ENCODE measurements at places on chromosomes 2 and 18.

DNA sequence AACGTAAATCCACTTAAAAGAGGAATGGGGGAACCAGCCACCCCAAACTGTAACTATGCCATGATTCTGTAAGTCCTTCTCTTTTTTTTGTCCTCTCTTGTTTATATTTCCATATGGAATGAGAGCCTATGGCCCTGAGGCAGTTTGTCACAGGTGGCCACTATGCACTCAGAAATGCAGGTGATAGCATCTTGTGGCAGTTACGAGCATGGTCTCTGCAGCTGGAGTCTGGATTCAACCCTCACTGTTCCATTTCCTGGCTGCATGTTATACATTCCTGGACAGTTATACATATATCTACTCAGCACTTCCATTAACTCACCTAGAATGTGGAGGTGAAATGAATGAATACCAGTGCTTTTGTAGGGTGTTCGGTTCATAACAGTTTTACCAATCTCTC is 291.5 kb upstream of the FANCL start:
- no peak for DNase-seq

- no peak for DNase-seq
These were observed 79.4 kb downstream of the SPRED2 start for GRCh38 chr2:65353046-65353445.

DNA sequence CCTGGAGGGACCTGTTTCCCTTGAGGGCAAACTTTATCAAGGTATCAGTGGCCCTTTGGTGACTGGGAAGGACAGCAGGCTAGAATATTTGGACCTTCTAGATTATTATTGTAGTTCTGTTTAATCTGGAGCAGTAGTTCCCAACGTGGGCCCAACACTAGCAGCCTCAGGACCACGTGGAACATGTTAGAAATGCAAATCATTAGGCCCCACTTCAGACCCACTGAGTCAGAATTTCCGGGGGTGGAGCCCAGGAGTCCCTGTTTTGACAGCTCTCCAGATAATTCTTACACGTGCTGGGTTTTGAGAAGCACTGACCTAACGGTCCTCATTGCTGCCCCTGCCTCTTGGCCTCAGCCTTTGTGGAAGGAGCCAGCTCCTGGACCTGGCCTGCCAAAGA is 25.5 kb upstream of the DYNC2LI1 start:
- DNase-seq: no peak

DNA sequence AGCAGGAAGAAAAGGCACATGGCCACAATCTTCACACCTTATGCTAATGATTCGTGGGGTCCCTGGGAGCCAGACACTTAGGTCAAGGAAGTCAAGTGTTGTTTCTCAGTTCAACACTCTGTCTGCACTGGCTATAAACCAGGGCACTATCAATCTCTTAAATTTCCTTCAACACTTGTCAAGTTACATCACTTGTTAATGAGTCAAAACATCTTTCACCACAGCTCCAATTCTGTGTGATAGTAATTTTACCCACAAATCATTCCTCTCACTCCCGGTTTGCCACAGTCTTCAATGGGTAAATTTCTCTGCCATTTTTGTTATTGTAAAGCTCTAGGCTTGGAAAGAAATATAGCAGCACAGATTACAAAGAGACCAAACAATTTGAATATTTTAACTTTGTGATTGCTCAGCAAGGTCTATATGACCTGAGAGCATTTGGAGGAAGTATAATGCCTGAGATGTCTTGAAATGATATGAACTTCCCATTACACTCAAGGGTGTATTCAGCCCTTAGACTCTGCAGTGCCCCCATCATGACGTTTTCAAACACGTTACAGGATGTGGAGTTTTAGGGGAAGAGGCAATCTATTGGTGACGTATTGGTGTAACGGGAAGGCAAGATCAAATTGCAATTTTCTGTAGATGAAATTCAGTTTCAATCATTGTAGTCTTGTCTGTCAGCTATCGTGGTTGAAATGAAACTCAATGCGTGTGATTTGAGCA is 78.7 kb downstream of the ICOS start:
- no peak for DNase-seq

DNA sequence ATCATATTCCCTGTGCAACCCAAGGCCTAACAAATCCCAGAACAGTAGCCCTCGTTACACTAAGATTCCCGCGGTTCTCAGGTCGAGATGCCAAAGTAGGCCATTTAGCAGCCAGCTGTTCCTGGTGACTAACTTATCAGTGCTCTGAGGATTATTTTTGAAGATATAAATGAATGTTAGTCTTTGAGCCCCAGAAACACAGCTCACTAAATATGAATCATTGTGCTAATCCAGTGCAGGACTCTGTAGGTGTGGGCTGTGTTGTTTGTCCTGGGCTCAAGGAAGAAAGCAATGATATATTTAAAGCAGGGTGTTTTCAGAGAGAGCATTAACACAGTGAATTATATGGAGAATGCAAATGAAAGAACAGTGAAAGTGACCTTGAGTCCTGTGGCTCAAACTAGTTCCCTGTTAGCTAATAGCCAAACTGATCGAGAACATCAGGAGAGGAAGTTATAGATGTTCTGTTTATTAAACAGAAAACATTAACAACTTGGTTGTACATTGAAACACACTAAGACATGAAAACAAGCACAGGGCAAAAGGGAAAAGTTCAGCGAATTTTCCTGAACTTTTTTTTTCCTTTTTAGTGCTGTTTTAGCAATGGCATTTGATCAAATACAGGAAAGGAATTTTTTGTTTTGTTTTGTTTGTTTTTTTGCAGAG is 228.3 kb downstream of the RNF152 start:
- DNase-seq: no peak

- DNase-seq: no peak
These were observed 51.3 kb upstream of the EPAS1 start for GRCh38 chr2:46245869-46246268.

GRCh38 chr2:157784823-157785175 is 91.3 kb downstream of the ACVR1 start:
- DNase-seq: no peak

DNA sequence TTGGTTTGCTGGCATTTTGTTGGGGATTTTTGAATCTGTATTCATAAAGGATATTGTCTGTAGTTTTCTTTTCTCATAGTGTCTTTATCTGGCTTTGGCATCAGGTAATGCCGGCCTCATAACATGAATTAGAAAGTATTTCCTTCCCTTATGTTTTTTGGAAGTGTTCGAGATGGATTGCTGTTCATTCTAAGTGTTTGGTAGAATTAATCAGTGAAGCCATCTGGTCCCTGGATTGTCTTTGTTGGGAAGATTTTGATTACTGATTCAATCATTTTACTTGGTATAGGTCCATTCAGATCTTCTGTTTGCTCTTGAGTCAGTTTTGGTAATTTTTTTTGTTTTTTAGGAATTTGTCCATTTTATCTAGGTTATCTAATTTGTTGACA is 22.3 kb downstream of the KIAA1328 start:
- no peak for DNase-seq

GRCh38 chr18:50805732-50806131 is 14.1 kb downstream of the MRO start:
- DNase-seq: no peak
